ENCODE measurements at places on chromosomes 5 and 9.

DNA sequence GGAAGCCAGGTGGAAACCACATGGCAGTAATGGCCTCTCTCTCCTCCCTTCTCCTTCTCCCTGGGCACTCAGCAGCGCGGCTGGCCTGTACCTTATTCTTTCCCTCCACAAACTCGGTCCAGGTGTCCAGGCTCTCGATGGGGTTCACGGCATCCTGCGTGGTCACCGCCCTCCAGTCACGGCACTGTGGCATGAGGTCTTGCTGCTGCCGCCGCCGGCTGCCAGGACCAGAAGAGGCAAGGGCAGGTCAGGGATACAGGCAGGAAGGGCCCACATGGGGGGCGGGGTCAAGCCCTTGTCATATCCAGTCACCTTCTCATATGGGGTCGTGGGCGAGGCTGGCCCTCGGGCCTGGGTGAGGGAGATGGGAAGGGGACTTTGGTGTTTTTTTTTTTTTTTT lies 25.6 kb downstream of the FLT4 start:
- no peak for DNase-seq

DNA sequence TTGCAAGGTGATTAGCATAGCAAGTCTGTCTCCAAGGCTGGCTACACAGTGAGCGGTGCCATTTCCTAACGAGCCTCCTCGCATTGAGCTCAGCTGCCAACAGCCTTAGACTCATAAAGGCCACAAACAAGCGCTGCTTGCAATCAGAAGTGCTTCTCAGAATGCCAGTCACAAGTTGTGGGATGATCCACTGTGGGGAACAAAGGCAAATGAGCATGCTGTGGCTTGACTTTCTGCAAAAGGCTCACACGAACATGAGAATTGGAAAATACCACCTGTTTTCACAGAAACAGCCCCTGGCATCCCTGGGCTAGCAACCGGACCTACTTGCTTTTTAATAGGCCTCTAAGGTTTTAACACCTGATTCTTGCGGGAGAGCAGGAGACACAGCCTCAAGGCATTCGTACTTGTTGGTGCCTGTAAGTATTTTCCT lies 215.5 kb downstream of the FANCC start:
- DNase-seq: peak; percentile 32

DNA sequence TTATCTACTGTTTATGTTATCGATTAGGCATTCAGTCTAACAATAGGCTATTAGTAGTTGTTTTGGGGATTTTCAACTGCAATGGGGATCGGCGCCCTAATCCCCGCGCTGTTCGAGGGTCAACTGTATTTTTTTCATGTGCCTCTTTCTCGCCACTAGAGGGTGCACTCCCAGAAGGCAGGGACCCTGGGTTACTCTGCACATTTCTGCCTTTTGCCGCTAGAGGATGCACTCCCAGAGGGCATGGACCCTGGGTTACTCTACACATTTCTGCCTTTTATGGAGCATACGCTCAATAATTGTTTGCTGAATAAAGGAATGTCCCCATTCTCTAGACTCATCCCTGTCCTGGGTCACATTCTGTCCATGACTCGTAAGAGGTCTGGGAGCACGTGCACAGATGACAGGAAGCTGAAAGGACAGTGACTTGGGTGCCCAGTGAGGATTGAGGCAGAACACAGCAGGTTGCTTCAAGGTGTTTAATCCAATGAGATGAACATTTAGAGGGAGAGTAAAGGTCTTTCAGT lies 27.9 kb upstream of the RECK start:
- peak; percentile 22 for DNase-seq

GRCh38 chr9:34638138-34638445 lies 505 bp upstream of the SIGMAR1 start:
- no peak for DNase-seq

DNA sequence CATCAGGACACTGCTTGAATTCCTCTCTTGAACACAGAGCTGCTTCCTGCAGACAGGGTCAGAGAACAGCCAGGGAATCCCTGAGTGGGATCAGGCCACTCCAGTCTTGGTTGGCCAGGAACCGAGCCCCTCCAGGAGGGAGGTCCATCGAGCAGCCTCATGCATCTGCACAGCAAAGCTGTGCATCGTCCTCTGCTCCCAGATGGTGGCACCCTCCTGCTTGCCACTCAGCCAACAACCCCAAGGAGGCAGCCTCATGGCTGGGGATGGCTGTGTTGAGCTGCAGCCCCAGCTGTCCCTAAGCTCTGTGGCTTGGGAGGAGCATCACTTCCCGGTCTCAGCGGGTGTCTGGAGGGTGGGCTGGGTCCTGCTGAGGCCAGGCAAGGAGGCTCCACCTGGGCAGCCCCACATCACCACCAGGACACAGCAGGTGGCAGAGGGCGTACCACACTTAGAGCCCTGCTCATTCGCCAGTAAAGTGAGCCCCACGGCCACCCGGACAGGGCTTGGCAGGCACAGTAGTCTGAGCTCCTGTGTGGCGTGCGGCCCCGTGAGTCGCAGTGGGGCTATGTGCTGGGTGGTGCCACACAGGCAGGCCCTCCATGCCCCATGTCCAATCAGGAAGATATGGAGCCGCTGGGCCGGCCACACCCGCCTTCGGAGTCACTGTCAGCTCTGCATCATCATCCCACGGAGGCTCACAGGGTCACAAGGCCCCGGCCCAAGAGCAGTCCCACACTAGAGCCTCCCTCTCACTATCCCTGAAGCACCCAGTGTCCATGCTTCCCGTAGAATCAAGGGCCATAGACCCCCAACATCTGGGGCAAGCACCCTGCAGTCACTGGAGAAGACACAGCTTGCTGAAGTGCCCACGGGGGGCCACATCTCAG lies 11.9 kb downstream of the LPCAT1 start:
- DNase-seq: peak; percentile 20

DNA sequence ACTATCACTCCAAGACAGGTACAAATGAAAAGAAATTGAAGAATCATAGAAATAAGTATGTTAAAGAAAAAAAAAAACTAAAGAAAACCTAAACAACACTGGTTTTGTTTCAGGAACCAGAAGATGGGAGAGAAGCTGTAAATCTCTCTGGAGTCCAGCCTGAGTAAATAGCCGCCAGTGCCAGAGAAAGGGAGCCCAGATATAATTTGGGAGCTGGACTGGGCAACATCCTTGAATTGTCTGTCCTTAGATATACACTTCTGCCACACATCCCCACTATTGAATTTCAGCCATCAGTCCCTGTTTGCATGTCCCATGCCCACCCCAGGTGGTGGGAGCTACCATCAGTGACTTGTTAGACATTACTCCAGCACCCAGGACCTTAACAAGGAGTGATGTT lies 979.6 kb downstream of the DTWD2 start:
- DNase-seq: no peak

- DNase-seq: no peak
Observed at GRCh38 chr9:72808446-72808768, 144.4 kb downstream of the ALDH1A1 start.

GRCh38 chr5:101929628-101930027 lies 366.5 kb downstream of the SLCO4C1 start:
- no peak for DNase-seq

DNA sequence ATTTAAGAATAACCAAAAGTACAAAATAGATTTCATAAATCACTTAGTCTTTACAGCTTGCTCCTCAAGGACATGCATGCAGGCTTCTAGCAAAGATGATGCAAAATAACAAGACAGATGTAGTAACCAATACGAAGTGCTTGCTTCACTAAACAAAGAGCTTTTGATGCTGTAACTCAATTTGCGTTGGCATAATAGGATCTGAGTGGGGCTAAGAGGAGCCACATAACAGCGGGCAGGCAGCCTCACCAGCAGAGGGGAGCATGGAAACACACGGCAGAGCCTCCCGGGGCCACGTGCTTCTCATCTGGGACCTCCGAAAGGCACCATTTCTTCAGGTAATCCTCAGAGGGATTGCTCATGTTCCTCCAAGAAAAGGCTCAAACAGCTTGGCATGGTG lies 139.7 kb downstream of the C5orf15 start:
- DNase-seq: peak; percentile 59

DNA sequence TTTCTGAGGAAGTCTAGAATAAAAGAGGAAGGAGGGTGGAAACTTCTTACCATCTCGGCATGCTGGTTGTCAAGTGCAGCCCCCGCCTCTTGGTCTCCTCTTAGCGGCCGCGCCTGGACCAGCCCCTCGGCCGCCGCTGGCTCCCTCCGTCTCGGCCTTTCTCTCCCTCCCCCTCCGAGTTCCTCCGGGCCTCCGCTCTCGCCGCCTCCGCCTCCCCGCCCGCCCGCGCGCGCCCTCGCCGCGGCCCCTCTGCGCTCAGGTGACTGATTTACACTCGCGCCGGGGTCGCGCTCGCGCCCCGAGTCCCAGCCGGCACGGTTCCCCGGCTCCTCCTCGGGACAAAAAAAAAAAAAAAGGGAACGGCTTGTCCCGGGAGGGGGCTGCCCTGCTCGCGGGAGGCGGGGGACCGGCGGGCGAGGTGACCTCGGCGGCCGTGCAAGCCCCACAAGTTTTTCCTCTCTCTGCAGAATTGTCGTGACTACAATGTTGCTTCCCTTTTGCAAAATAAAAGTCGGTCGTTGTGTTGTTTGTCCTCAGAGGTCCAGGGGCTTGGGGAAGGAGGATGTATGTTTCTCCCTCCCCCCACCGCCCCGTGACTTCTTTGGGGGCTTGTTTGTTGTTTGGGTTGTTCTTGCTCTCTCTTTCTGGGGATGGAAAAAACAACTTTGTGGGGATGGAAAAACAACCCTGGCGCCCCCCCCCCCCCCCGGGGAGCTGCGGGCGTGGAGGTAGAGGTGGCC lies at the start of gene BNC2:
Gene BNC2, minus strand, starts transcription at position 75 of the 740 bp plus-strand sequence. Its CDS starts 22 bp downstream, at position 53.
- DNase-seq: no peak

DNA sequence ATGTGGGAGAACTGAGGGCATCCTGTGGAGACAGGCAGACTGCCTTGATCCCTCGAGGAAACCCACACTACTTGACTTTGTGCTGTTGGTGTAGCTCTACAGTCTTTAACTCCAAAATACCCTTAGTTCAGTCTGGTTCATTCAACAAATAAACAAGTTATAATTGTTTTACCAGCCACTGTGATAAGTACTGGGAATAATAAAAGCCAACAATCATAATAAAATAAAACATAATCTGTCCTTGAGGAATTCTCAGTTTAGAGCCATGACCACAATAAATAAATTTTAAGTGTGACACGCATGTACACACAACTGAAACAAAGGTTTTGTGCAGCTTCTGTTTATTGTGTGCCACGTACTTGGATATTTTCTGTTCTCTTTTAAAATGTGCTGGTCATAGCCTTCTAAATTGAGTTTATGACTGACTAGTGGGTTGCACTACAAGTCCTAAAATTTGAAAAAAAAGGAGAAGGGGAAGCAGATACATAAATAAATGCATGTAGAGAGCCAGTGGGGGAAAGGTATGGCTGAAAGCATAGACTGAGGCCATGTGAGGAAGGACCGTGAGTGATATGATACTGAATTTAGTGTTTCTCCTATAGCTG lies 6.2 kb upstream of the SCAMP1 start:
- DNase-seq: no peak
